Activated CD8-positive, alpha-beta memory T cell treated with anti-CD3 and anti-CD28 coated beads for 48 hours (primary cell): ENCODE measurements at places on chromosomes 4 and X.

GRCh38 chrX:15929194-15929593, 74.6 kb upstream of the AP1S2 start:
- DNase-seq: no peak

- DNase-seq: no peak
Observed at GRCh38 chr4:34181891-34182290, 2062.4 kb downstream of the ARAP2 start.

DNA sequence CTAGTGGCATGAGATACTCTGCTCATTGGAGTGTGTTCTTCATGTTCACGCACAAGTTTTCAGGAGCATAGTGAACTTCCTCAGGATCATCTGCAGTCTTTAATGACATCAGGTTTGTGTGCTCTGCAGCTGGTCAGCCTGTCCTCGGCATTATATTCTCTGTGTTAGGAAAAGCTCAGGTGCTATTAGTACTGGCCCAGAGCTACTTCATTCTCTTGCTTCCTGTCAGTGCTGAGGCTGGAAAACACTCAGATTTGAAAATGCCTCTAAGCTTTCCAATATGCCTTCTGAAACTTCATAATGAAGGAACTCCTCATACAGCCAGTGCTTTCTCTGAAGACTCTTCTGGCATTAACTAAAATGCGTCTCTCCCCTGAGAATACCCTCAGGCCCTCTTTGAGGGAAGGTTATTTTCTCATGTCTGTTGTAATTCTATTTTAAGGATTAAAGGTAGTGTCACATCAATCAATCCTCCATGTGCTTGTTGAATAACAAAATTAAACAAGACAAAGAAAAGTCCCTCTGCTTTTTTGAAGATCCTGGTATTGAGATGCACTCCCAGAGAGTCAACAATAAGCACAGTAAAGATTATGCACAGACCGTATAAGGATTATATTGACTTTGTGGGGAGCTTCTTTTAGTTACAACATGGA, 666.4 kb downstream of the ADGRL3 start:
- DNase-seq: no peak

DNA sequence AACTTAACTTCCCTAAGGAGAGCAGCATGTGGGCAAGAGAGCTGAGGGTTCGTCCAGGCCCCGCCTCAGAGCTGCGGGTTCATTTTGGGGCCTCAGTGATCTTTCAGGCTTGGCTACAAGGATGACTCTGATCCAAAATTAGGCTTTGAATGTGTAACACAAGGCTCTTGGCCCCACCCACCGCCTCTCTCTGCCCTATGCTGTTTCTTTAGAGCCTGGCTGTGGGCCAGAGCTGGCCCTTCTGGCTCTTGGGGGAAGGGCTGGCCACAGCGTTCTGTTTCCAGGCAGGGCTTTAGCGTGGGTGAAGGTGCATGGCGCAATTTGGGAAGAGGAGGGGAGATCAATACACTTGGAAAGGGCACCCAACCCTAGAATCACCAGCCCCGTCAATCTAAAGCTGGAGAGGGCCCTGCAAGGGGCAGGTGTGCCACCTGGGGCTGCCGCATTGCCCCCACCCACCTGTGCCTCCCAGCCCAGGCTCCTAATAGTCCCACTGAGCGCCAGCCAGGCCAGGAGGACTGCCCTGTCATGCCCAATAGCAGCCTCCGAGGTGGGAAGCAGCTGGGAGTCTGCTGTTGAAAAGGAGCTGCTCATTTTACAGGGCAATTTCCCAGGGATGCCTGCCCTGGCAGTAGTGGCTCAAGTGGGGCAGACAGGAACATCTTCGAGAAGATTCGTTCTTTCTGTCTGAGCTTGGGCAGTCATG, 84.5 kb upstream of the MAML3 start:
- no peak for DNase-seq

DNA sequence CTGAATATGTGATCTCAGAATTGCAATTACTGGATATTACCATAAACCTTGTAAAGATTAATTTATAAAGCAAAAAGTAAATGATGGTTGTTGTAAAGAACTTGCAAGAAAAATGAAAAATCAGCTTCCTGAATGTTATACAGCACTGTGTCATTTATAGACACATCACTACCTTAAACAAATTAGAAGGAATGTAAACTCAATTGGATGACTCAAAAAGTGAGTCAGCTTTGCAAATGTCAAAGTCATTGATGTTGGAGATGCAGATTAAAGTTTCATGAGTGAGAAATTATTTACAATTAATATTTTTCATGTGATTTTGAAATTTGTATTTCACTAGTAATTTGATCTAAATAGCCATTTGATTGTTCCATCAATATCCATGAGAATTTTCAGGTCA, 193.2 kb downstream of the RAPGEF2 start:
- no peak for DNase-seq

DNA sequence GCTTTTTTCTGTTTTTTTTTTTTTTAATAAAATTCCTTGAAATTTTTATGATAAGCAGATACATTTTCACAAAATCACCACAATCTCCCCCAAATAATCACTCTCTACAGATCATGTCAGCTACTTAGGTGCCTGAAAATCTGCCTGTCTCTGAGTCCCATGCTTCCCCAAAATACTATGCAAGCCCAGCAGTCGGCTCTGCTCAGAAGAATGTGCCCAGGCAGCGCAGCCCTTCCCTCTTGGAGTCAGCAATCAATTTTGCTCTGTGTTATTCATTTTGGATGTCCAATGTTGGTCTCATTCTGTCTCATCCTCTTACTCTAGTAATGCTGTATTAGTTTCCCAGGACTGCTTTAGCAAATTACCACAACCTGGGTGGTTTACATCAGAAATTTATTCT, 24.9 kb upstream of the C1QTNF7 start:
- no peak for DNase-seq

GRCh38 chr4:146639506-146639932, 826 bp downstream of the POU4F2 start:
- DNase-seq: no peak

DNA sequence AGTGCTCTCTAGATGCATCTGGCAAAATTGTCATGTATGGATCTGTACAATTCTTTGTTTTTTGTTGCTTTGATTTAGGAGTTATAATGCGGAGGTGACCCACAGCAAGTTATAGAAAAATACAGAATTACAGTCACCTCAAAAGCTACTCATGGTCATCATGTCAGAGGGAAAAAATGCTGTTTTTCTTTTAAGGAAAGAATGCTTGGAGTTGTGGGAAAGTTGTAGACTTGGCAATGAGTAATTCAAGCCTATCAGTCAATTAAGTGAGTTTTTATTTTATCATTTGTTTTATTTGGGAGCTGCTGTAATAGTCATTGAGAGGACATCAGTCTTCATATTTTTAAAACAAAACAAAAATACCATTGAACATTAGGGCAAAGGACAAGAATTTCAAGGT, 16.4 kb downstream of the FHL1 start:
- DNase-seq: no peak
